NCI-H446 (cell line): ENCODE measurements at places on chromosomes 12 and 14.

DNA sequence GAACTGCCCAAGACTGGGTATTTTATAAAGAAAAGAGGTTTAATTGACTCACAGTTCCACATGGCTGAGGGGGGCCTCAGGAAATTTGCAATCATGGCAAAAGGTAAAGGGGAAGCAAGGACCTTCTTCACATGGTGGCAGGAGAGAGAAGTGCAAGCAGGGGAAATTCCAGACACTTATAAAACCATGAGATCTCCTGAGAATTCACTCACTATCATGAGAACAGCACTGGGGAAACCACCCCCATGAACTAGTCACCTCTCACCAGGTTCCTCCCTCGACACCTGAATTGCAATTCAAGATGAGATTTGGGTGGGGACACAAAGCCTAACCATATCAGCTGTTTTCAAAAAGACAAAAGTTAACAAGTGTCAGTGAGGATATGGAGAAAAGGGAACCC, 112.6 kb downstream of the FOXA1 start:
- no peak for DNase-seq

DNA sequence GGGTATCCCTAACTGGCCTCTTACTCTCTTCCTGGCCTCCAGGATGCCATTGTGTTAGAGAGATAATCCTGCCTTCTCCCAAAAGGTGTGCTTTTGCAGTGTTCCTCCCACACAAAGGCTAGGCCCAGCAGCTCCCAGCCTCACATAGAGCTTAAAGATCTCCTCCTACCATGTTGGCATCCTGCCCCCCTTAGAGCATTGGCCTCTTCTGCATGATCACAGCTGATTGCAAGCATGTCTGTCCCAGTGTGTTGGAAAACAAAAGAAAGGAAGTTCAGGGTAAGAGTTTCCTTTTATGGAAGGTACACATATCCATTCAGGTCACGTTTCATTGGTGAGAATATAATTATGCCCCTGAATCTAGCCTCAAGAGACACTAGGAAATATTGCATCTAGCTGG, 405.4 kb downstream of the TMTC2 start:
- DNase-seq = no peak

DNA sequence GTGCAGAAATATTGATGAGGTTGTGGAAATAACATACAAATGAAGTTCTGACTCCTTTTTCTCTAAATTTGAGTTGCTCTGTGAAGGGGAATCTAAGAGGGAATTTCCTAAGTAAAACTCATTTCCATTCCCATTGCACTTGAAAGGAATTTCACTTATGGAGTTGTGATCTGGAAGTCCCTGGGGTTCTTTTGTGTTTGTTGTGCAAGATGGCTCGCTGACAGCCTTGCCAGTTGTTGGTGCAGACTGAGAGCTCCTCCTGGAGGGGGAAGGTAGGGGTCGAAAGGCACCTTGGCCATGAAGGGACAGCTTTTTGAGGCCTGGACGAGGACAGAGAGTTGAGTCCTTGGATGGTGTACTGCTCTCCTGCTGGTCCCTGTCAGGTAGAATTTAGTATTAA, 72.0 kb downstream of the C12orf56 start:
- DNase-seq = no peak

- DNase-seq = no peak
These were observed 8.2 kb upstream of the ZNF410 start for GRCh38 chr14:73878436-73878835.

DNA sequence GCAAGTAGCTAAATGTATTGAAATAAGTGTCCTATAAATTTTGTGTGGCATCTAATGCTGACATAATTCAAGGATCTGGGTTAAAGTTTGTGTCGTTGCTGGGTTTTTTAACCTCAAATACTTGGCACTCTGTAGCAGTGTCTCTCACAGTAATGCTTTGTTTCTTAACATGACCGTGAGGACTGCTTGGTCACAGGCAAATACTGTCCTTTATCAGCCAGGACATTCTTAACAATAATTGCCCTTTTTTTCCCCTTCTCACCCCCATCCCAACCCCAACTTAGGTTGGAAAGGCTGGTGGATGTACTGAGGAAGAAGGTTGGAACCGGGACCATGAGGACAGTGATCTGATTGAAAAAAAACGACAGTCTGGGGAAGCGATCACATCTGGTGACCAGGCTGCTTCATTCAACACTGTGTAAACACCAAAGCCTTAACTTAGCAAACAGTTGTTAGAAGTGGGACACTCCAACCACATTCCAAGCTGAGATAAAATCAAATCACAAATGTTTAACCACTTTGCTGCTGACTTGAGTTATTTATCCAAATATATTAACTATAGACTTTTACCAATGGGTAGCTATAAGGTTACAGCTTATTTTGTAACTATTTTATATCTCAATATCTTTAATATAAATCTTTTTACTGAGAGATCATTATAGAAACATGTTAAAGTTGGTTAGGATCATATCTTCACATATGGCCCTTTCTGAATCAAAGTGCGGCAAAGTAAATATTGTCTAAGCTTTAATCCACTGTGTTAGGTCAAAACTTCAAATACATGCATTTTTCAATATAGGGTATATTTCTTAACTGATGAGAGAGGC, 48.2 kb downstream of the FOXA1 start:
- DNase-seq = peak; percentile 33

DNA sequence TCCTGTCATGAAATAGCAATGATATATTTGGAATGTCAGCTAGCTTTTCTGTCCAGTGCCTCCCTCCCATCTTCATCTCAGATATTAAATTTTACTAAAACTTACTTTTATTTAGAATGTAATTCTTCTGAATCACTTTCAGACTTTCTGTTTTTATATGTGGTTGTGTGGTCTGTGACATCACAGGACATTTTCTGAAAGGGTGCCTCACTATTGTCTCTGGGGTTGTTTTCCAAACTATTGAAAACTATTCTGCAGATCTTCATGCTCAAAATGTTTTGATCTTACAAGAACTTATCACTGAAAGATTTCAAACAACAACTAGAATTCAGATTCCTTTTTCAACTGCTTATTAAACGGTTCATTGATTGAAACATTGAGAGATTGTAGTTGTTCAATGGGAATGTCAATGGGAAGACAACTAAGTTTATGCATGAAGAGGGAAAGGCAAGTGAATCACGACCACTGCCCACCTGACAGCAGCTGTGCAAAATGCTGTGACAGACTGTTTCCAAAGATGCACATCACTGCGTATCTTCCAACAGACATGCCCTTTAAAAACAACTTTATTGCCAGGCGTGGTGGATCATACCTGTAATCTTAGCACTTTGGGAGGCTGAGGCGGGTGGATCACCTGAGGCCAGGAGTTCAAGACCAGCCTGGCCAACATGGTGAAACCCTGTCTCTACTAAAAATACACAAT, 51.3 kb downstream of the KLRG1 start:
- DNase-seq = no peak

GRCh38 chr14:104766256-104766862, 13.4 kb downstream of the SIVA1 start:
- no peak for DNase-seq

- DNase-seq = no peak
These were observed 5.4 kb upstream of the SLC22A17 start for GRCh38 chr14:23358042-23358441.

DNA sequence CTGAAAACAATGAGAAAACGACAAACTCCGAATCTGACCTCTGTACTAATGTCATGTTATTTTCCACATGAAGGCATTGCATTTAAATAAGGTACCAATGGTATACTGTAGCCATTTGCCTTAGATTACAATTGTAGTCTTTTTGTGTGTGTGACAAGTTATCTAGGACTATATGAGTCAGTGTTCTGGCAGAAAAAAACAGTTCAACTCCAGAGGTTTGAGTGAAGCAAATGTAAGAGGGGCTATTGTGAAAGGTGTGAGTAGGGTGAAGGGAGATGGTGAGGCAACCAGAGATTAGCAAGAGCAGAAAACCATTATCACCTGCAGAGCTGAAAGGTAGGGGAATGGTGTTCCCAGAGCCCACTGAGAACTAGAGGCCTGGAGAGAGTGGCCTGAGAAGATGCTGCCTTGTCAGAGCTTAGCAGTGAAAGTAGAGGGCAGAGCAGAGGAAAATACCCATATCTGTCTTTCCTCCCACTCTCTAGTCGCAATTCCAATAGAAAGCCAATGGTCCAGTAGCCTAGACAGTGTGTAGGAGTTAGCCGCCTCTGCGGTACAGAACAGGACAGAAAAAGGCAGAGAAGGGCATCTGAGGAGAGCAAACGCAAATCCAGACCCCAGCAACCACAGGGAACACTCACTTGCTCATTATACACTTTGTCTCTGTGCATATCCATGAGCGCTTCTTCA, 112.2 kb downstream of the DYRK2 start:
- no peak for DNase-seq

GRCh38 chr12:55828357-55828756, 1.0 kb downstream of the DNAJC14 start:
- DNase-seq = no peak

DNA sequence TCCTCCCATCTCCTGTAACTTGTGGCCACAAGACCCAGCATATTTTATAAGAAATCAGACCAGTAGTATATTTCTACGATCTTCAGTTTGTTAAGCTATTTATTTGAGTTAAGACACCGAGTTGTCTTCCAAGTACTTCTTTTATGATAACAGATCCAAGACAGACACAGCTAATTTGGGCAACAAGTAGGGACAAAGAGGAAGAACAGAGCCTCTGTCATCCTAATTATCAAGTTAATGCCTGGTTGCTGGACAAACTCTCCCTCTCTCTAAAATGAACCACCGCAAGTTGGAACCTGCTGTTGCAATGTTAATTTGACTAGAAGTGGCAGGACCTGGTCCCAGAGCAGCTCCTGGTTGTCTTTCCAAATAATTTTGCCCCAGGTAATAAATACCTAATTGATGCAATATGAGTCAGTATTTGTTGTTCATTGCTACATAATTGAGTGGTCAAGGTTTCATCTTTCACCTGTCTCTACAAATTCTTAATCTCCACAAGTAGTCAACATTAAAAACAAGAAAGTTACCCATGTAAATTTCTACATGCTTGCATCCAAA, 323.7 kb downstream of the PAWR start:
- no peak for DNase-seq
